Forelimb muscle (tissue), 1 donor: ENCODE measurements at places on chromosomes 12 and 14. TPM values are rescaled to one million over a fixed set of nuclear protein-coding genes. Genes with fewer than 3 reads are reported as not detected.

GRCh38 chr12:111467092-111467856 is 61.6 kb downstream of the SH2B3 start:
- DNase-seq: peak; percentile 67

DNA sequence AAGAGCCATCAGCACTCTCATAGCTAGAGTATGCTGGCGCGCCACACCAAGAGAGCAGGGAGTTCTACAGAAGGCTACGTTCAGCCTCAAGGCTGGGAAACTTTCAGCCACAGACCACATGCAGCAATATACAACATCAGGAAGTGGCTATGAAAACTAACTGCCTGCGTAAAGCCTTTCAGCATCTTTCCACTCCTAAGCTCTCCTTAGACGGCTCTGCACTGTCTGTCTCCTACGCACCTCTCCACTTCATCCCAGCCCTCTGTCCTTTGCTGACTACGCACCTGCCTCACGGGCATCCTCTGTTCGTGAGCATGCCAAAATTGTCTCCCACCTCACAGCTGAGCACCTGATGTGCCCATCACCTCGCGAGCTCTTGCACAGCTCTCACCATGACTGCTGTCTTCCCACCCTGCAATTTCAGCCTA is 9.7 kb downstream of the MPHOSPH9 start:
- no peak for DNase-seq

DNA sequence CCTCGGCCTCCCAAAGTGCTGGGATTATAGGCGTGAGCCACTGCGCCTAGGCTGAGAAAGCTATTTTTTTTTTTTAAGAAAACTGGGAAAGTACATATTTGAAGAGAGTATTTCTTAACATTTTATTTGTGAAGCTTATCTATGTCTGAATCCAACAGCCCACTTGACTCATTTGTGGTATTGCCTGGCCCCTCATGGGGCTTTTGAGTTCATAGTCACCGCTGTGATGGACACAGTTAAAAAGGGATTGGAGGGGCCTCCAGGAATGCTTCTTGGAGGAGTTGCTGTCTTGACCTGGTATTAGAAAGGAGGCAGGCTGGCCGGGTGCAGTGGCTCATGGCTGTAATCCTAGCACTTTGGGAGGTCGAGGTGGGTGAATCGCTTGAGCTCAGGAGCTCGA is 26.5 kb downstream of the BCL7A start:
- no peak for DNase-seq

GRCh38 chr12:124687917-124688316 is 120.5 kb upstream of the NCOR2 start:
- DNase-seq: no peak

DNA sequence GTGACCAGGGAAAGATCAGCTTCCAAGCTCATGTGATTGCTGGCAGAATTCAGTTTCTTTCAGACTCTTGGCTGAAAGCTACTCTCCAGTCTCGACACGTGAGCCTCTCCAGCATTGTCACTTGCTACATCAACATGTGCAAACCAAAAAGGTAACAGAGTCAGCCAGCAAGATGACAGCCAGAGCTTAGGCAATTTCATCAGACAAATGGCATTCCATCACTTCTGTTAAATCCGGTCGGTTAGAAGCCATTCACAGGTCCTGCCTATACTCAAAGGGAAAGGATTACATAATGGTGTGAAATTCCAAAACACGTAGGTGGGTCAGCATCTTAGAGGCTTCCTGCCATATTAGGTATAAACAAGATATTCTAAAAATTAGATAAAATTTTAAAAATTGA is 700.9 kb downstream of the AACS start:
- no peak for DNase-seq

GRCh38 chr14:50363714-50364111 is 33.0 kb downstream of the CDKL1 start:
- DNase-seq: no peak

DNA sequence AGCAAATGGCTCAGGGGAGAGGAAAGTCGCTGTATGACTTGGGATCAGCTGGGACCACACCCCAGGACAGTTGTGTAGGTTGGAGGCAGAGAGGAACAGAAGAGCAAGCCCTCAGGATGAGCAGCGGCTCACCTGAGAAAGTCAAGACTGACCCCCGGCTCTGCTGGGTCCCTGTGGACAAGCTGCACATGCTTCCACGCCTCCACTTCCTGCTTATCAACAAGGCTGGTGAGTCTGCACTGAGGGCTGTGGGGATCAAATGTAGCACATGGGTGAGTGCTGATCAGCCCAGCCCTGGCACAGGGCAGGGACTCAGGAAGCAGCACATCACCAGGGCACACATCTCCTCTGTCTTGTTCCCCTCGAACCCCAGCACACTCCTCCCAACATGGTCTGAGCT is 92.1 kb downstream of the CHGA start:
- no peak for DNase-seq

DNA sequence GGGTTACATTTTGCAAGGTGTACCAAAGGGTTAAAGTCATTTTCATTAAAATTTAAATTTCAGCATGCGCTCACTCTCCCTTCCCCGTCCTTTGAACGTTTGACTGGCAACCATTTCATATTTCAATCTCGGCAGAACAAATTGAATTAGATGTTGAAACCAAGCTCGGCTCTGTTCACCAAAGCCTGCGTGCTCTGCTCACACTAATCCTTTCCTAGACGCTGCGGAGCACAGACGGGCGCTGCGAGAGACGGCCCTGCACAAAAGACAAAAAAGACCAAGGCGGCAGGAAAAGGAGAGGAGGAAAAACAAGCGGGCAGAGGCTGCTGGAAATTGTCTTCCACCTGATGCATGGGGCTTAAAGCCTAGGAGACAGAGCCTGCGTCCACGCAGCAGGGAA is 149.3 kb downstream of the RBM19 start:
- DNase-seq: no peak

The MARCHF9 gene
- 8.3 TPM for polyA plus RNA-seq

The FGD4 gene
- polyA plus RNA-seq: 22.4 TPM

- no peak for DNase-seq
Measured at GRCh38 chr14:102264775-102265174, 40.2 kb downstream of the MOK start.

- no peak for DNase-seq
Measured at GRCh38 chr14:35332517-35333263, 40.5 kb downstream of the PSMA6 start.

The TMEM179 gene
- 1.1 TPM for polyA plus RNA-seq

The SERPINA12 gene
- polyA plus RNA-seq: not detected

DNA sequence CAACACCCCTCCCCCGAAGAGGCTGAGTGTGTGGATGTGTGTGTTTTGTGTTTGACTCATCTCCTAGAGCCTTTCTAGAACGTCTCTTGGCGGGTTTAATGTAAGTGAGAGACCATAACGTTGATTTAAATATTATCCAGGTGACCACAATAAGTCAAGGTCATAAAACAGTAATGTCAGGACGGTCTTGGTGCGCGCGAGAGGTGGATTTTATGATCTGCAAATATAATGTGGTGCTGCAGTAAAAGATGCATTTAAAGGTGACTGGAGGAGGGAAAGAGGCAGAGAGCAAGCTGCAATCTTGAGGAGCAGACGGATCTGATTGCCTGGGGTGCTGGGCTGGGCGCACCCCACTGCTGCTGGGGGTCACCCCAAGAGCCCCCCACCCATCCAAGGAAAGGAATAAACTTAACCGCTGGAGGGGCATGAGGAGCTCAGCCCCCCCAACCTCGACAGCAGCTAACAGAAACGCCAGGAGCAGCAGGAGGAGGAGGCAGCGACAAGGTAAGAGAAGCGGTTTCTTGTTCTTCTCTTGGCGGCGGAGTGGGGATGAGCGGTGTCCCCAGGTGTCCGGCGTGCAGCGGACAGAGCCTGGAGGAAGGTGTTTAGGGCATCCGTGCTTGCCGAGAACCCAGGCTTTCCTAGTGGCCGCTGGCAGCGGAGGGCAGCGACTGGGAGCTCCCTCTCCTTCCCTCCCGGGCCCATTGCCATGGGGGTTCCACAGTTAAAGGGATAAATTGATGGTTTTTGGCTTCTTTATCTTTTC is 5.5 kb downstream of the HOXC10 start:
- DNase-seq: no peak

The OTOGL gene
- 0.38 TPM for polyA plus RNA-seq

DNA sequence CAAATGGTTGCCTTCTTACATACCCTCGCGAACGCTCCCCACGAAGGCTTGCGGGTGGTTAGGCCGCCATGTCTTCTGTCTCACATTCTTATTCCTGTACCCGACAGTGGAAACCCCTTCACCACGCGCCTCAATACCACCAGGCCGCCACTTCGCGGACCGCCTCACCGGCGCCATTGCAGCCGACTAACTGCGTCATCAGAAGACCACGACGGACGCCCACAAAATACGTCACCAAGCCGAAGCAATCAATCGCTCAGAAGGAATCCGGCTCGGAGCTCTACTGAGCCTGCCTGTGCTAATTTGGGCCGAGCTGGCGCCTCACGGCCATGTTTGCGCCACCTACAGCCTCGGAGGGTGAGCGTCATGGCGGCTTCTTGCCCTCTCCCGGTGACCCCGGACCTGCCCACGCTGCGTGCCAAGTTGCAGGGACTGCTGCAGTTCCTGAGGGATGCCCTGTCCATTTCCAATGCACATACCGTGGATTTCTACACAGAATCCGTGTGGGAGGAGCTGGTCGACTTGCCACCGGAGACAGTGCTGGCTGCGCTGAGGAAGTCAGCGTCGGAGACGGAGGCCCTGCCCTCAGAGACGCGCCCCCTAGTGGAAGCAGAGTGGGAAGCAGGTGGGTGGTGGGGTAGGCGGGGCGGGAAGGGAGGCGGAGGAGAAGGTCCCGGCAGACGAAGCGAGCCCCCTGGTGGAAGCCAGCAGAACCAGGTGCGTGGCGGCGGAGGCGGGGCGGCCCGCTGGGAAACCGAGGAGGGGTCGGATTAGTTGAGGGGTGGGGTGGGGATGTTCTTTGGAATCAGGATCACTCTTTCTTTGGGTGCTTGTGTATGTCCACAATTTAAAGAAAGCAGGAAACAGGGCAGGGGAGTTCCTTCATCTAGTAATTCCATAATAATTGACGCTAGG is at the start of the genes CCDC59 and METTL25:
Gene CCDC59, minus strand, starts transcription at position 188 of the 915 bp plus-strand sequence. Its CDS starts 11 bp downstream, at position 177.
Gene METTL25, plus strand, starts transcription at position 330 of the 915 bp plus-strand sequence. Its CDS starts 37 bp downstream, at position 367.
- peak; percentile 99 for DNase-seq

The PTGER2 gene
- 0.72 TPM for polyA plus RNA-seq

DNA sequence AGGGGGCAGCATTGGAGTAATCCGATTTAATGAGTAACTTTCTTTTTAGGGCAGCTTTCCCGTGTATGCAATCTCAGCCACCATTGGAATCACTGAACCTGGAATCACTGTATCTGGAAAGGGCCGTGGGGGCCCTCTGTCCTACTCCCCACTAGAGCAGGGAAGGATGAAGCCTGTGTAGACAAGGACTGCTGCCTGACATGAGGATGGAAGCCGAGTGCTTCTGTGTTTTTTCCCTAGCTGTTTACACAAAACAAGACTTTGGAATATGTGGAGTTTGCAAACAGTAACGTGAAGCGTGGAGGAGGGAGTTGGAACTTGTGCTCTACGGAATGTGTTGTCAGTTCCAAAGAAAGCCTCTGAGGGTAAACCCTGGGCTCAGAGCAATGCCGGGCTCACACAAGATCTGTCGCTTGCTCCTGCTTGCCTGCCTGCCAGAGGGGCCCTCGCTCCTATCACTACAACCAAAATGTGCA is 32.4 kb upstream of the HDAC7 start:
- no peak for DNase-seq

The PPHLN1 gene
- polyA plus RNA-seq: 58.8 TPM

The IRAK3 gene
- polyA plus RNA-seq: 4.4 TPM

- no peak for DNase-seq
Measured at GRCh38 chr12:106248312-106248845, 559 bp upstream of the CKAP4 start.

The HOXC4 gene
- polyA plus RNA-seq: 9.1 TPM

DNA sequence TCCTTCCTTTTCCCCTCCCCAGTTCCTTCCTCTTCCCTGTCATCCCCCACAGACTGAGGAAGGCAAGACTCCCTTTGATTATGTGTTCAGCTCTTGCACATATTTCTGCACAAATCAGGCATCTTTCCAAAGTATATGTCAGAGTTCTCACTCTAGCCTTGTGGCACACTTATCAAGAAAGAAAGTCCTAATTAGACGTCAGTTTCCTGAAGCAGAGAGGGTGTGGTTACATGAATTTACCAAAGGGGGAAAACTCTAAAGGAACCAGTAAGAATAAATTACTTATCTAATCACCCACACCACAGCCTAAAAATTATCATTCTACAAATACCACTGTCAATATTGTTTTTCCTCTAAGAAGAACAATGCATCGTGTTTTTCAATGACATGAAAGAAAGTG is 120.7 kb upstream of the GRIP1 start:
- no peak for DNase-seq

DNA sequence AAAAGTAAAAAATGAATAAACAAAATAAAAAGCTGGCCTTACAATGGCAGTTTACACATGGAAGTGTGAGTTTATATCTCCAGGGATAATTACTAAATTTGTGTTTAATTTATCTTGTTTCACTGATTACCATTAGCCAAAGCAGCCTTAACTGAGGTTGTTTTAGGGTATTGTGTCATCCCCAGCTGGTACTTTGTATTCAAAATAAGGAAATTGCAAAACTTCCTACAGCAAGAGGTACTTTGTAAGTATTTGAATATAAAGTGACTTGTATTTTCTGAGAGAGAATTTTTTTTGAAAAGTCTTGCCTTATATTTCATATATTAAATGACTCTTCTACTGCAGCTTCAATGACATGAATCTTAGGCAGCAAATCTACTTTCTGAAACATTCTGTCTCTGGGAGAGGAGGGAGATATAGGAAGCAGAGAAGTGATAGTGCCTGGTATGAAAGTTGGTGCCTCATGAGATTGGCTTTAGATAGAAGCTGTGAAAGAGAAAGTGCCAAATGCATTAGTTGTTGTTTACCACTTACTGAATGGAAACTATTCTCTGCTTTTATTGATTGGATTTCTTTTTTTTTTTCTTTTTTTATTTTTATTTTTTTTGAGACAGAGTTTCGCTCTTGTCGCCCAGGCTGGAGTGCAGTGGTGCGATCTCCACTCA is 6.7 kb downstream of the FNTB start:
- DNase-seq: no peak

DNA sequence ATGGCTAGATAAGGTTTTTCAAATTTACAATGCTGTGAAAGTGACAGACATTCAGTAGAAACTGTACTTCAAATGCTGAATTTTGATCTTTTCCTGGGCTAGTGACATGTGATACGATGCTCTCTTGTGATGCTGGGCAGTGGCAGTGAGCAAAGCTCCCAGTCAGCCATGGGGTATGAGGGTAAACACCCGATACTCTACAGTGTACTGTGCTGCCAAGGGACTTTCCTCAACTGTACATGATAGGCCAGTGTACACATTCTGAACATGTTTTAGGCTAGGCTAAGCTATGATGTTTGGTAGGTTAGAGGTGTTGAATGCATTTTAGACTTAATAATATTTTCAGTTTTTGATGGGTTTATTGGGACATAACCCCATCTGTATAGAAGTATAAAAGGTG is 17.6 kb downstream of the MBIP start:
- no peak for DNase-seq

DNA sequence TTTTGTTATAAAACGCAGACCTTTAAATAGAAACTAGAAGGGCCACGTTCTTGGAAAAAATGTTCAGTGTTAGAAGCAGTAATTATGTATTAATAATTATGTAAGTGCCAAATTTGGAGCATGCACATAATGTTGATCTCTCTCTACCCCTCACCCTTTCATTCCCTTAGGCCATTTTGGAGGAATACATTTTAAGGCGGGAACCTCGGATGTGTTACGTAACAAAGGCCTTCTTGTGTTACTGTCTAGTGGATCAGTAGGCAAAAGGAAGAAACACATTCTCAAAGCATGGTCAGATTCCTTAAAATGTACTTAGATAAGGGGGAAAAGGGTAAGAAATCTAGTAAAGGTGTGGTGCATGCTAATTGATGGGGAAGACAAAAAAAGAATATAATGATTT is 52.7 kb downstream of the RASSF3 start:
- no peak for DNase-seq
